Aorta (tissue), 5 donors: ENCODE measurements at places on chromosomes 4 and X. TPM values are rescaled to one million over a fixed set of nuclear protein-coding genes. Genes with fewer than 3 reads are reported as not detected.

- no peaks in the 10 kb centered on the region for H3K27me3 ChIP-seq
- H3K36me3 ChIP-seq: no peaks in the 10 kb centered on the region
- H3K27ac ChIP-seq: no peak overlapping the region
These were observed 33.0 kb downstream of the HDX start for GRCh38 chrX:84469226-84469625.

- no peaks in the 10 kb centered on the region for H3K4me1 ChIP-seq
- no peaks in the 10 kb centered on the region for H3K27me3 ChIP-seq
- H3K36me3 ChIP-seq: no peaks in the 10 kb centered on the region
These were observed 20.3 kb upstream of the VEGFD start for GRCh38 chrX:15404401-15405096.

DNA sequence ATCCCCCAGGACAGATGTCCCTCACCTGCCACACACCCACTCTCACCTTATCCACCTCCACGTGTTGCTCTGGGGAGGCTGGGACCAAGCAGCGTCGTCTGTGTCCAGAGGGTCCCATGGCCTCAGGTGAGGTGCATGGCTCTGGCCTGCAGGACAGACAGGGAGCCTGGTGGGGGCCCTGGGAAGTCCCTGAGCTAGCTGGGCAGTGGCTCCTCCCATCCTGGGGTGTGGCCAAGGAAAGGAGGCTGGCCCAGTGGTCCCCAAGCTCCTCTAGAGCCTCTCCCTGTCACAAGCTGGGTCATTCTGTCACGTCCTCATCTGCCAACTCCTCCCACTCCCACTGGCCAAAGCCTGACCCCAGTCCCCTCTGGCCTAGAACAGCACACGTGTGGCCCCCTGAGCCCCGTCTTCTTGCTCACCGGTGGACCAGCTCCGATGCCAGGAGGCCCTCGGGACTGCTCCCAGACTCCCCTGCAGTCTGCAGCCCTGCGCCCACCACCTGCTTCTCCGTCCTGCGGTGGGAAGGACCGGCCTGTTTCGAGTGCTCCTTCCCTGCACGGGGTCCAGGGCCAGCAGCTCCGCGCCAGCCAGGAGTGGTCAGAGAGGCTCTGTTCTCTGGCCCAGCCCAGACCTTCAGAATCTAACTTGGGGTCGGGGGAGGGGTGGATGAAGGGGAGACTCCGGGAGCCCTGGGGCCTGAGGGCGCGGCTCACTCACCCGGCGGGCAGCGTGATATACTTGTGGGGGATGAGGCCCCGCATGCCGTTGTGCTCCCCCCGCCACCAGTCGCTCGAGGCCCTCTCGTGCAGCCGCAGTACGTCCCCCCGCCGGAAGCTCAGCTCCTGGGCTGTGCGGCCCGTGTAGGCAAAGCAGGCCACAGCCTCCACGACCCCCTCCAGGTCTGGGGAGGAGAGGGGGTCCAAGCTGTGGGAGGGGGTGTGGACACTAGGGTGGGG lies 4.8 kb downstream of the AVPR2 start:
- no peaks in the 10 kb centered on the region for H3K27me3 ChIP-seq
- no peaks in the 10 kb centered on the region for H3K36me3 ChIP-seq
- H3K4me3 ChIP-seq: no peak overlapping the region
- H3K27ac ChIP-seq: no peak overlapping the region
- H3K4me1 ChIP-seq: no peaks in the 10 kb centered on the region
- DNase-seq: peak; percentile 38

- no peak overlapping the region for H3K4me3 ChIP-seq
- no peaks in the 10 kb centered on the region for H3K27me3 ChIP-seq
- H3K36me3 ChIP-seq: no peaks in the 10 kb centered on the region
- no peak overlapping the region for H3K27ac ChIP-seq
- no peak for DNase-seq
- H3K4me1 ChIP-seq: peaks cover 18% of the 10 kb centered on the region
These were observed 31.6 kb downstream of the SYNPO2 start for GRCh38 chr4:118920247-118920646.

GRCh38 chr4:137664046-137664387 lies 131.7 kb upstream of the PCDH18 start:
- H3K36me3 ChIP-seq: no peaks in the 10 kb centered on the region
- H3K27me3 ChIP-seq: no peaks in the 10 kb centered on the region
- H3K27ac ChIP-seq: no peak overlapping the region
- no peak overlapping the region for H3K4me3 ChIP-seq
- peaks cover 3% of the 10 kb centered on the region for H3K4me1 ChIP-seq

GRCh38 chr4:59904331-59904730 lies 1295.8 kb upstream of the ADGRL3 start:
- no peak overlapping the region for H3K4me3 ChIP-seq
- H3K27me3 ChIP-seq: no peaks in the 10 kb centered on the region
- H3K27ac ChIP-seq: no peak overlapping the region
- no peaks in the 10 kb centered on the region for H3K36me3 ChIP-seq
- DNase-seq: no peak

DNA sequence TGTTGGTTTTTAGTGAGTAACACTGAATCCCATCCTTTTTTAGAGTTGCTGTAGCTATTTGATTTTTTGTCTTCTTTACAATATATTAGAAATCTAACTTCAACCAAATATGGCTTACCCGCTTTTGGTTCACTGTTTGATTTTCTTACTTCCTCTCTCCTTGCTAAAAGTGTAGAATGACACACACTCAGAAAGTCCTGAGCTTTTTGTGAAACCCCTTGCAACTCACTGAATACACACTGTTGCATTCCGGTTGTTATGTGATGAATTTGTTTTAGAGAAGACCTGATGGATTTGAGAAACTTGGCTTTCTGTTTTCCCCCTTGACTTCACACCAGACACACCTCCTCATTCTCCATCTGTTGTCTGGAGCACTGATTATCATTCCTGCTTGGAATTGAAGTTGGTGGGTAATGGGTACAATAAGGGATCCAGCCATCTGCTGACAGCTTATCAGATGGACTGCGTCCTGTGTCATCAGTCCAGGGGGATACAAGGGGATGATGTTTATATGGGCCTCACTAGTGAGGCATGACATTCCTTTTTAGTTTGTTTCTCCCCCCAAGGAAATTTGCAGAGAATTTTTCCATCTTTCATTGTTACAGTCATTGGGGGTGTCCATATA lies 5.2 kb downstream of the TMEM164 start:
- H3K27me3 ChIP-seq: no peaks in the 10 kb centered on the region
- no peak overlapping the region for H3K27ac ChIP-seq
- H3K36me3 ChIP-seq: no peaks in the 10 kb centered on the region

GRCh38 chr4:25421816-25422525 lies 44.9 kb downstream of the ANAPC4 start:
- H3K36me3 ChIP-seq: peaks cover 3% of the 10 kb centered on the region
- H3K27me3 ChIP-seq: no peaks in the 10 kb centered on the region
- H3K27ac ChIP-seq: no peak overlapping the region

Gene BMX
- 3.8 TPM for total RNA-seq

Gene GATA1
- 0.57 TPM for total RNA-seq

Gene S100P
- total RNA-seq: 1.9 TPM

Gene ABCG2
- total RNA-seq: 3.5 TPM

Gene ZCCHC18
- 1.6 TPM for total RNA-seq

Gene CFP
- 5.2 TPM for total RNA-seq
